Stimulated activated CD4-positive, alpha-beta T cell treated with anti-CD3 and anti-CD28 coated beads, Interleukin-1b, Interleukin-23, amount 100 ng/mL, for 1 hour (primary cell): ENCODE measurements at places on chromosomes 1 and 21.

GRCh38 chr1:9867408-9868243, 42.4 kb downstream of the CTNNBIP1 start:
- DNase-seq = peak; percentile 81

GRCh38 chr1:28540651-28541050, 12.2 kb upstream of the TRNAU1AP start:
- DNase-seq = no peak

DNA sequence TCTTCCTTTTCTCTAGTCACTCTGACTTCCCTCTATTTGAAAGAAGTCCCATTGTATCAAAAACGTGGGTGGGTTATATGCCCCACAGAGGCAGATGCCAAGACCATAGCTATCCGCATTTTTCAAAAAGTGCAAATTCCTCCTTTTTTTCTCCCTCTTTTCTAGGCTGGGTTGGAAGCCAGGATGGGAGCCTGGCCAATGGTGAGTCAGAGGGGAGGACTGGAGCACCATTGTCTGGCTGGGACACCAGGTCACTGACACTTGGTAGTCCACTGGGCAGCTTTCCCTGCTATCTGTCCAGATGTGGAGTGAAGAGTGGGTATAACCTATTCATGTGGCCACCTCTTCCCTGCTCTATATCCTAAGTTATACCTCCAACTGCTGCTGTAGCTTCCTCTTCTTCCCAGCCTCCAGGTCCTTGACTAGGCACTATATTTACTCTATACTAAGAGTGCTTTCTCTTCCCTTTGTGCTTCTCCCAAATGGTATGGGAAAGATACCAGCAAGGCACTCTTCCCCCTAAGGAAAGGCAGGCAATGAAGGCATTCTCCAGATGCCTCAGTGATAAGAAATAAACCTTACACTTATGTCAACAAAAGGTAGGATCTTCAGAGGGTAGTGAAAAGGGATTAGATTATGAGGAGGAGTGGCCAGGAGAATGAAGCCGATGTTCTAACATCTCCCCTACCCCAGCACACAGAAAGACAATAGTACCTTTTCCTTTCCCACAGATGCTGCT, 12.9 kb downstream of the PI4KB start:
- no peak for DNase-seq

- no peak for DNase-seq
Measured at GRCh38 chr1:217392441-217392840, 238.4 kb downstream of the GPATCH2 start.

- no peak for DNase-seq
Measured at GRCh38 chr1:119656410-119656955, 8.4 kb upstream of the ZNF697 start.

DNA sequence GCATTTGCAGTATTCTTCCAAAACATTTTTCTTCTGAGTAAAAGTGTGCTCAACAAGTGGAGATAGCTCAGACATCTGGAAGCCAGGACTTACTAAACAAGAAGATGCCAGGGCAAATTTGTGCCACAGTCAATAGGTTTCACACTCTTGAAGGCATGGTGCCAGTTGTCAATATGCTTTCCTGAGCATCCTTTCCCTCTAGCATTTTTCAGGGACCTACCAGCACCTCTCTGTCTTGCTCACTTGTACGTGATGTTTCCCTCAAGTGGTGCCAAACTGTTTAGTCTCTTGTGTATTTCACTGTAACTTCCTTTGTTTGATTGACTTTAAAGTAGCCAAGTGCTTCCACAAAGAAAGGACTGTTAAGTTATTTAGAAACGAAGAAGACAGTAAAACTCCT, 194.0 kb upstream of the SGIP1 start:
- DNase-seq = no peak

GRCh38 chr21:35925497-35925896, 134.8 kb downstream of the SETD4 start:
- DNase-seq = no peak

GRCh38 chr1:154117642-154118041, 37.2 kb downstream of the NUP210L start:
- no peak for DNase-seq

GRCh38 chr1:81466961-81467360, 333.8 kb upstream of the ADGRL2 start:
- no peak for DNase-seq

- DNase-seq = no peak
Measured at GRCh38 chr1:201291916-201292315, 8.6 kb downstream of the PKP1 start.

GRCh38 chr21:38422082-38422481, 76.2 kb downstream of the ERG start:
- no peak for DNase-seq
